HFFc6 (cell line): ENCODE measurements at places on chromosomes 1 and 21.
A peak's percentile ranks its signal among the peaks of the same experiment; 100 is the strongest.

GRCh38 chr1:92949937-92950817 is 11.1 kb downstream of the DIPK1A start:
- H3K36me3 ChIP-seq = peaks cover 7% of the 10 kb centered on the region
- no peak overlapping the region for H3K4me3 ChIP-seq
- DNase-seq = peak; percentile 71
- no peak overlapping the region for H3K27ac ChIP-seq
- peaks cover 6% of the 10 kb centered on the region for H3K4me1 ChIP-seq
- H3K27me3 ChIP-seq = peaks cover 1% of the 10 kb centered on the region; the same call in 1 of the 2 replicates

DNA sequence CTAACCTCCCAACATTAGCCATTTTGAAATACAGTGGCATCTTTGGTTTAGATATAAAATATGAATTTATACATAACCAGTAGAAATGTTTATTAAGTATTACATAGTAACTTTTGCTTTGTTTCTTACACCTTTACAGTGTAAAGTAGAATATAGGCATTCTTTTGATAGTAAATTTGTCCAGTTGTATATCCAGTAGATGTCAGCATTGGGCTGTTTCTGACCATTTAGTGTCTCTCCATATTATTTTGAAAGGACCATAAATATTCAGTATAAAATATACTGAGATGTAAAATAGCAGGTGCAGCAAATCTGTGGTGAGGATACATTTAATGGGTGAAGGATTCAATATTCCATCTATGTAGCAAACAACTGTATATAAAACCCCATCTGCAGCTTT is 115.8 kb upstream of the ZRANB2 start:
- no peaks in the 10 kb centered on the region for H3K36me3 ChIP-seq
- H3K4me3 ChIP-seq = no peak overlapping the region
- DNase-seq = peak; percentile 39
- no peak overlapping the region for H3K27ac ChIP-seq
- no peaks in the 10 kb centered on the region; the same call in 1 of the 2 replicates for H3K27me3 ChIP-seq

- no peak overlapping the region for H3K27ac ChIP-seq
- H3K36me3 ChIP-seq = no peaks in the 10 kb centered on the region
- no peak for DNase-seq
- peaks cover 13% of the 10 kb centered on the region for H3K4me1 ChIP-seq
- H3K4me3 ChIP-seq = no peak overlapping the region
- H3K27me3 ChIP-seq = peaks cover 5% of the 10 kb centered on the region
These were observed 30.2 kb upstream of the VPS26C start for GRCh38 chr21:37297364-37297763.

DNA sequence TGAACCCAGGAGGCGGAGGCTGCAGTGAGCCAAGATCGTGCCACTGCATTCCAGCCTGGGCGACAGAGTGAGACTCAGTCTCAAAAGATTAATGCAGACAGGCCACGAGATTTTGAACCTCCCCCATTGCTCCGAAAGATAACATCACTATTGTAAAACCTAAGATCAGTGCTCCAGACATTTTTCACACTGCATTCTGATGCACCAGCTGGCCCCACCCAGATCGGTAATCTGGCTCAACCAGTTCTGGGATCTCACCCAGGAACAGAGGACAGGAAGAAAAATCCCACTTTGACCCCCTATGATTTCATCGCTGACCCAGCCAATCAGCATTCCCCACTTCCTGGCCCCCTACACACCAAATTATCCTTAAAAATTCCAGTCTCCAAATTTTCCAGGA is 10.7 kb upstream of the CSRP1 start:
- no peak for DNase-seq
- peaks cover 2% of the 10 kb centered on the region; the same call in 1 of the 2 replicates for H3K27me3 ChIP-seq
- peaks cover 45% of the 10 kb centered on the region for H3K4me1 ChIP-seq
- no peak overlapping the region for H3K4me3 ChIP-seq

DNA sequence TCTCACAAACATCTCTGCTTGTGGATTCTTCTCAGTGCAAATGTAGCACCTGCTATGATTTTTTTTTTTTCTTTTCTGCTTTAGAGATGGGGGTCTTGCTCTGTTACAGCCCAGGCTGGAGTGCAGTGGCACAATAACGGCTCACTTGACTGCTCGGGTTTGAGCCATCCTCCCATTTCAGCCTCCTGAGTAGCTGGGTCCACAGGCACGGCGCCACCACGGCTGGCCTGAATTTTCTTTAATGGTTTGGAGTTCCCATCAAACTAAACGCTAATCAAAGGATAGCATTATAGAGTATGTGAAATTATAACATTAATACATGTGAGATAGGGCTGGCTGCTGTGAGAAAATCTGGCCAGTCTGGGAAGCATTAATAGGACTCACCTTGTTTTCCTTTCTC is 7.2 kb upstream of the PTGER3 start:
- H3K4me1 ChIP-seq = no peaks in the 10 kb centered on the region
- peaks cover 4% of the 10 kb centered on the region for H3K27me3 ChIP-seq
- H3K36me3 ChIP-seq = peaks cover 25% of the 10 kb centered on the region

GRCh38 chr21:42190486-42190863 is 28.5 kb upstream of the ABCG1 start:
- no peak overlapping the region for H3K27ac ChIP-seq
- H3K4me3 ChIP-seq = no peak overlapping the region
- H3K27me3 ChIP-seq = peaks cover 15% of the 10 kb centered on the region
- no peaks in the 10 kb centered on the region for H3K36me3 ChIP-seq
- H3K4me1 ChIP-seq = no peaks in the 10 kb centered on the region

- peaks cover 6% of the 10 kb centered on the region for H3K36me3 ChIP-seq
- peak; percentile 32 for DNase-seq
- H3K4me3 ChIP-seq = peak overlapping the region; percentile 65; the same call in 1 of the 2 replicates
- H3K27ac ChIP-seq = peak overlapping the region; percentile 4; the same call in 1 of the 2 replicates
- H3K27me3 ChIP-seq = no peaks in the 10 kb centered on the region
These were observed 287.5 kb downstream of the PTGER3 start for GRCh38 chr1:70760154-70760553.

DNA sequence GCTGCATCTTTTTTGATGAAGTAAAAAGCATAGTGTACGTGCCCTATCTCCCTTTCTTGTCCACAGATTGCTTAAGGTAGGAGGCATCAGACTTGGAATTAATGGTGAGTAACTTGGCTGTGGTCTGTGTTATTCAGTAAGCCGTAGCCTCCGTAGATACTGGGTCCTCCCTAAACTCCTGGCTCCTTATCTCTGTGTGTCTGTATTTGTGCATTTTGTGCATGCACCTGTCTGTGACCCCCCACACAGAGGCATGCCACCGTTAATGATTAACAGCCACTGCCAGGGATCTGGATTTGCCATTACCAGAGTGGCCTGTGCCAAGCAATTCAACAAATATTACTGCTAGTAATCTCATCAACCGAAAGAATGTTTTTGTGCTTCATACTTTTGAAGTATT is 31.9 kb downstream of the MAP3K21 start:
- H3K4me3 ChIP-seq = no peak overlapping the region
- no peak overlapping the region for H3K27ac ChIP-seq
- H3K4me1 ChIP-seq = no peaks in the 10 kb centered on the region
- no peak for DNase-seq

DNA sequence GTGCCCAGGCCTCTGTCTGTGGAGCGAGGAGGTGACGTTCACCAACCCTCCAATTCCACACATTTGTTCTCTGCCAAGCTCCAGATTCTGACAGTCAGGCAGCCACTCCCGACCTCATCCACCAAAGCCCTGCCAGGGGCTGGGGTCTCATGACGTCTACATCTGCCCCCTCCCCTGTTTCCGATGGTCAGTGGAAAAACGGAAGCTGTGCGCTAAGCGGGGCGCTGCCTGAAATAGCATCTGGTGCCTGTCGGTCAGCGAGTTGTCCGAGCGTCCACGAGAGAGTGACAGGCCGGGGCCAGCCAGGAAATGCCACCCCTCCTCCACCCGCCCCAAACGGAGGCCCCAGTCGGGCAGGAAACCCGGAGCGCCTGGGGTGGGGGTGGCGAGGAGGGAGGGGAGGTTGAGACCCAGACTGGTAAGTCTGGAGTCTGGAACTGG is 3.2 kb upstream of the TAL1 start:
- H3K4me1 ChIP-seq = peaks cover 11% of the 10 kb centered on the region
- peaks cover 50% of the 10 kb centered on the region for H3K27me3 ChIP-seq
- DNase-seq = no peak
- no peak overlapping the region for H3K27ac ChIP-seq
- H3K36me3 ChIP-seq = peaks cover 5% of the 10 kb centered on the region; the same call in 1 of the 2 replicates

DNA sequence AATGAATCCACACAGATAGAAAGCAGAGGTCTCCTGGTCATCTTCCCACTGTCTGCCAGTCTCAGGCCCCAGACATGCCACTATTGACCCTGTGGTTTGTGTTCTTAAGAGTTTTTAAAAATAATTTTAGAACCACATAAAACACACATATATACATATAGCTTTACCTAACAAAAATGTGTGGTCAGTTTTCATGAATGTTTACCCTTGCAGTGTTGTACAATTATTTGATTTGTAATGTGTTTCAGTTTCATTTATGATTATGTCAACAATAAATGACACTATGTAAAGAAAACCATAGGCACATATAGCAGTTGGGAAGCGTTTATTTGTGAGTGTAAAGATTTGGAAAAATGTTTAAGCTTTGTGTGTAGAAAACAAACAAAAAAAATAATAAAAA is 17.1 kb downstream of the CHAF1B start:
- no peak overlapping the region for H3K4me3 ChIP-seq
- no peaks in the 10 kb centered on the region for H3K4me1 ChIP-seq
- no peak for DNase-seq
- H3K36me3 ChIP-seq = peaks cover 8% of the 10 kb centered on the region; the same call in 1 of the 2 replicates
- H3K27me3 ChIP-seq = no peaks in the 10 kb centered on the region

DNA sequence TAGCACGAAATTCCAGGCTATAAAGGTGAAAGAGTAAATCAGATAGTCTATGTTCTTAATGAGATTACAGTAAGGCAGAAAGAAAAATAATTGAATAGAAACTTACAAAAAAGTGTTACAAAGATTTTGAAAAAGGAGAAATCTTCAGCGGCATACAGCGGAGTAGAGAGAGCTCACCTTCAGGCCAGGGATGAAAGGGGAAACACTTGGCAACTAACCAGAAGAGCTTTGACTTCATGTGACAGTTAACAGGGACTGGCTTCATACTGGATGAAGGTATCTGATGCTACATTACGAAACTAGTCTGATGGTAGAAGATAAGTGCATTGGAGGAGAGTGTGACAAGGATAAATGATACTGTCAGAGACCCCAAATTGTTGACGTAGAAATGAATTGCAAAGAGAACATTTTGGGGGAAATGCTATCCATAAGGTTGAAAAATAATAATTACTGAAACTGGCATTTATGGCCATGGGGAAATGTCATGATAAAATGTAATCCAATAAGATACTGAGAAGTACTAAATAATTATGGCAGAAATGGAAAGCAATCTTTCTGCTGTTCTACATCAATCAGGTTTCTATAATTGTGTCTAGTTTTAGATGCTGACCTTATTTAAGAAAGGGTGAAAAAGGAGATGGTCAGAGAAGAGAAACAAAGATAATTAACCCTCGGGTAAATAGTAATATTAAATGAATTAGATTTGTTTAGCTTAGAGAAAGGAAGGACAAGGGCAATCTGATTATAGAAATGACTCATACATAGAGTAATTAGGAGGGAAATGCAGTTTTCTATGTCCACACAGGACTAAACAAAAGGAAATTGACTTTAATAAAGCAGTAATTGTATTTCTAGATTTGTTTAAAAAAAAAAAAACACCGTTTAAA is 808.7 kb downstream of the NCAM2 start:
- H3K36me3 ChIP-seq = no peaks in the 10 kb centered on the region
- H3K27me3 ChIP-seq = no peaks in the 10 kb centered on the region
- no peak overlapping the region for H3K27ac ChIP-seq
- H3K4me1 ChIP-seq = peaks cover 15% of the 10 kb centered on the region
- H3K4me3 ChIP-seq = no peak overlapping the region

DNA sequence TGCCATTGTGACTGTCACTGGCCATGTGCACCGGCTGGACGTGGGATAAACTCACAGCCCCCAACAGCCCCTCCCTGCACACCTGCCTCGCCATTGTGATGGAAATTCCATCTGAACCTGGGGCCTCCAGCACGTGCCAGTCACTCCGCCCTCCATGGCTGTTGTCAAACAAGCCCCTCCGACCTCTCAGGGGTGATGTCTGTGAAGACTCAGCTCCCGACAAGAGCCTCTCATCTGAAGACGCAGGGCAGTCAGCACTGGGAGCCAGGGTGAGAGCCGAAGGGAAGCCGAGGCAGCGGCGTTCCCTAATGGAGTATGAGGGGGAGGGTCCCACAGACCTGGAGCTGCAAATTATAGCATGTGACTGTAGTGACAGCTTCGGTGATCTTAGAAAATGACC is 1.4 kb upstream of the KRTAP10-2 start:
- H3K36me3 ChIP-seq = no peaks in the 10 kb centered on the region; the same call in 1 of the 2 replicates
- DNase-seq = no peak

- DNase-seq = peak; percentile 43
- peak overlapping the region; percentile 90 for H3K4me3 ChIP-seq
- peak overlapping the region; percentile 86 for H3K27ac ChIP-seq
- H3K36me3 ChIP-seq = peaks cover 45% of the 10 kb centered on the region
These were observed 801 bp upstream of the DDAH1 start for GRCh38 chr1:85465786-85466134.

DNA sequence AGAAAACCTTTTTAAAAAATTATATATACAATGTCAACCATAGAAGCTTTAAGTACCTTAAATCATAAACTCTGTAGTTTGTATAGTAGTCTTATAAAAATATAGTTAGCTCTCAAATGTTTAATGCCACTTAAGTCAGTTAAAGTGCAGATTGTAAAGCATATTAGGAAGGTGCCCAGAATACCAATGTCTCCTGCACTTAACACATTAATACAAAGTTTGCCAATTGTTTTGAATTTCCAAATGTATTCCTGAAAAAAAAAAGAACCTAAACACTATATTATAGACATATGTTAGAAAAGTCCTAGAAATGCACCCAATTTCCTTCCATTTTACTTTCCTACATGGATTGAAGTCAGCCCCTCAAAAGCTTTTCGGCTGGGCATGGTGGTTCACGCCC is 12.1 kb downstream of the F3 start:
- H3K27me3 ChIP-seq = peaks cover 14% of the 10 kb centered on the region
- no peak for DNase-seq
- H3K4me1 ChIP-seq = peaks cover 84% of the 10 kb centered on the region
- H3K27ac ChIP-seq = no peak overlapping the region
- peaks cover 40% of the 10 kb centered on the region for H3K36me3 ChIP-seq
- H3K4me3 ChIP-seq = no peak overlapping the region

- DNase-seq = no peak
- H3K27me3 ChIP-seq = no peaks in the 10 kb centered on the region; the same call in 1 of the 2 replicates
- H3K4me3 ChIP-seq = peak overlapping the region; percentile 77
- H3K36me3 ChIP-seq = 0 out of 2 replicates have a peak, but pooled peaks cover 5% of the 10 kb centered on the region
These were observed 62.6 kb downstream of the MAP3K7CL start for GRCh38 chr21:29193072-29193471.
